ENCODE measurements at places on chromosomes 7 and 10.

DNA sequence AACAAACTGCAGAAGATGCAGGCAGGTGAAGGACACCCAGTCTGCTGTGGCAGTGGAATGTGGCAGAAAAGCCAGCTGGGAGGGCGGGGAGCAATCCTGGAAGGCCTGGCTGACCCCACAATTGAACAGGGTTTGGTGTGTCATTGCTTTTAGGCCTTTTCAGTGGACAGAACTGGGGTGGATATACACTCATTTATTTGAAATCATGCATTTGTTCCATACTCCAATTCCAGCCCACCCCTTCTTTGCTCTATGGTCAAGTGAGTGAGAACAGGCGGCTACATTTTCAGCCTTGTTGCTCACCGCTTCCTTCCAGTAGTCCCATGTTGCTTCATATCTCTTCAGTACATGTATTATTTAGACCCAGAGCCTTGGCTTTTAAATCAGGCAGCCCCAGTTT, 39.8 kb downstream of the PTPN12 start:
- DNase-seq, result no peak

- DNase-seq, result no peak
Observed at GRCh38 chr7:94621120-94621519, 34.8 kb downstream of the SGCE start.

GRCh38 chr7:18290223-18290622, 205.3 kb upstream of the HDAC9 start:
- DNase-seq, result no peak

DNA sequence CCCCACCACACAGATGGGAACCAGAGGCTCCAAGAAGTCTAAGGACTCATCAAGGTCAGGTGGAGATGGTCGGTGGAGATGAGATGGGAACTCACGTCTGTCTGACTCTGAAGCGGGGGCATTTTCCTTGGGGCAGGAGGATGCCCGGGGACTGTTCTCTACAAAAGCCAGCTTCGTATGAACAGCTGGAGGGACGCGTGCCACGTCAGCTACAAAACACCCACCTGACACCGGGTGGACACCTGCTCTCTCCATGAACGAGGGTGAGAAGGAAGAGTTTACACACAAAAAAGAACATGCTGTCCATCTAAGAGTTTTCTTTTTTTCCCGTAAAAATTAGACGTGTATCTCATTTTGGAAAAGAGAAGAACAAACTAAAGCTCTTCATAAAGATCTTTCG, 47.7 kb downstream of the C10orf143 start:
- no peak for DNase-seq

DNA sequence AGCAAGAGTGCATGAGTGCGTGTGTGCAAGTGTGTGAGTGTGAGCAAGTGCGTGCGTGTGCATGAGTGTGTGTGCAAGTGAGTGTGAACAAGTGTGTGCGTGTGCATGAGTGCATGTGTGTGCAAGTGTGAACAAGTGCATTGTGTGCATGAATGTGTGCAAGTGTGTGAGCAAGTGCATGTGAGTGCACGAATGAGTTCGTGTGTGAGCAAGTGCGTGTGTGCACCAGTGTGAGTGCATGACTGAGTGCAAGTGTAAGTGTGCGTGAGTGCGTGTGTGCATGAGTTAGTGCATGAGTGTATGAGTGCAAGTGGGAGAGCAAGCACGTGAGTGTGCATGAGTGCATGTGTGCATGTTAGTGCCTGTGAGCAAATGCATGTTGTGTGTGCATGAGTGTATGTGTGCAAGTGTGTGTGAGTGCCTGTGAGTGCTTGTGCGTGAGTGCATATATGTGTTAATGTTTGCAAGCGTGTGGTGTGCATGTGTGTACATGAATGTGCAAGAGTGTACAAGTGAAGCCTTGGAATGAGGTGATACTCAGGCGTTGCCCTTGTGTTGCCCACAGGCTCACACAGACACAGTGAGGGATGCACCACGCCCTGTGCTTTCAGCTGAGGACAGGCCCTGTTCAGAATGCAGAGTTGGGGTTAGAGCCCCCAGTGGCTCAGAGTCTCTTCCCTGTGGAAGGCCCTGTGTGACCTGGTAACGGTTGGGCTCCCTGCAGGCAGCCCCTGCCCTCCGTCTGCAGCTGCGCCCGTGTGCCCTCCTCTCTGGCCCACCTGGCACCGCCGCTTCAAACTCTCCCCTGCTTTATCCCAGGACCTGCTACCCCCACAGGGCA, 97.1 kb downstream of the NKX6-2 start:
- no peak for DNase-seq

DNA sequence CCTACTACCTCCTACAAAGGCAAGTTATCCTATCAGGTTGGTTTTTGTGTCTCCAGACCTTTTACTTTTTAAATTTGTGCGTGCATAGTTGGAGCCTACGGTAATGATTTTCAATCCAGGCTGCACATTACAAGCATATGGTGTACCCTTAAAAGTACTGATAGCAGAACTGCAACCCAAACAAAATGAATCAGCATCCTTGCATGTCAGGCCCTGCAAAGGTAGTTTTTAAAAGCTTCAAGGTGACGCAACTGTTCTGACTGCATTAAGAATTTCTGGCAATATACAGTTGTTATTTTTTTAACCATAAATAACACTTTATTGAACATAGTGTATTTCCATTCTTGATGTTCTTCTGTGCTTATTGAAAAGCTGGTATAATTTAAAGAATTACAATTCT, 28.9 kb downstream of the GNAT3 start:
- no peak for DNase-seq

GRCh38 chr7:64869121-64869725, 33.9 kb upstream of the ZNF273 start:
- no peak for DNase-seq

GRCh38 chr10:282294-283139, 147.3 kb downstream of the ZMYND11 start:
- peak; percentile 41 for DNase-seq

DNA sequence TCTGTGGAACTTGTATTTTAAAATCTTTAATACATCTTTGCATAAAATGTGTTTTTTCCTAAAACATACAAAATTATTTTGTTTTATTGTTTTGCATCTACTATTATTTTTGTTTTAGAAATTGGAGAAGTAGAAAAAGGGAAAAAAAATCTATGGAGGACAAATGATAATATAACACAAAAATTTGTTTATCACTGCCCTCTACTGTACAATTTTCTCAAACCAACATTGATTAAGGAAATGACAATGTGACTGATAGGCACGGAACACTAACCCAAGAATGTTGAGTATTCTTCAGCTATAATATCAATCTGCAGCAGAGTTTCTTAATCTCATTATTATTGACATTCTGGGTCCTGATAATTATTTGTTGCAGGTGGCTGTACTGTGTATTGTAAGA, 9.5 kb upstream of the ING3 start:
- DNase-seq, result peak; percentile 43

DNA sequence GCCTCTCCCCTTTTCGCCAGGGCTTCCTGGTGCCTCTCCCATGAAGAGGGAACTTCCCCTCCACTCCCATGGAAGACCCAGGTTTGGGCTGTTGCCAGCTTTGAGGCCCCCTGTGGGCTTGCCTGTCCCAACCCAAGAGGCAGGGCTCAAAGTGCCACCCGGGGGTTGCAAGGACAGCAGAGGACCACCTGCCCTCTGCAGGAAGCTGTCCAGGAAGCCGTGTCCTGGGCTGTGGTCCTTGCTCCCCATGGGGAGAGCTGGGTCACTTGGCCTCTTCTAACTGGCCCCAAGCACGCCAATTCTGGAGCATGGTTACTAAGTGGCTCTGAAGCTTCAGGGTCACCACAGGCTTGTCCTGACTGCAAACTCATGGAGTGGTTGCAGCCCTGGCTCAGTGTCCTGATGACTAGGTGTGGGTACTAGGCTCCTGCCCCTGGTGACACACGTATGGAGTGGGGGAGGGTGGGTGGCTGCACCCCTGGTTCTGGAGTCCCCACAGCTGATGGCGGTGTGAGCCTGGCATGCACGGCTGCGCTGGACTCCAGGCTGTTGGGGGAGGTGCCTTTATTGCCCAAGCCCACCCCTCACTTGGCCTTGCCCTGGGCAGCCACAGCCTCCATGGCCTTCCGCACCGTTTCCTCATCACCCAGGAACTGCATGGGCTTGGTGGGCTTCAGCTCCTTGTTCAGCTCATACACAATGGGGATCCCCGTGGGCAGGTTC, 3.0 kb downstream of the PGAM2 start:
- no peak for DNase-seq

DNA sequence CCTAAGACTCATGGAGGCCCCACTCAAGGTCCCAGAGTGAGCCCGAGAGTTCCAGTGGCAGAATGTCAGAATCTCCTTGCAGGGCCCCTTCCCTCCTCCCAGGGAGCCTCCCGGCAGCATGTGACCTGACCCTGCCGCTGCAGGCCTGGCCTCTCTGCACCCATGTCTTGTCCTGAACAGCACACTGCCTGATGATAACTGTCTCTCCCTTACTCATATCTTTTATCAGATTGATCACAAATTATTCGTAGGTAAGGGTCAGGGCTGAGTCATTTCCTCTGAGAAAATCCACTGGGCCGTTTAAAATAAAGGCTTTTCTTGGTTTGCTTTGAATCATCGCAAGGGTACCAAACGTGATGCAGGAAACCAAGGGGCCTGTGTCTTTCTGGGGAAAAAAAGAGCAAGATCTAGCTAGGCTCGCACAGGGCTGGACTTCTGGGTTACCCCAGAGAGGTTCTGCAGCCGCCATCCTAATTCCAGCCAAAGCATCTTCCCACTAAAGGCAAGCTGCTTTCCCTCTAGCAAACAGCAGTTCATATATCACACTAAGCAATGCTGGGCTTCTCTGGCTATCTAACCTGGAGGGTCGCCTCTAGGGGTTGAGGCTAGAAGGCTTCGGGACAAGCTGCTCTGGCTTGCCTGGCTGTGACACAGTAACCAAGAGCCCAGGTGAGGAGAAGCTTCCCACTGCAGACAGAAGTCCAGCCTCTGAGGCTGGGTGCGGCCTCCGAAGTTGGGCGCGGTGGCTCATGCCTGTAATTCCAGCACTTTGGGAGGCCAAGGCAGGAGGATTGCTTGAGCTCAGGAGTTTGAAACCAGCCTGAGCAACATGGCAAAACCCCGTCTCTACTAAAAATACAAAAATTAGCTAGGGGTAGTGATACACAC, 104.9 kb downstream of the SPDYE5 start:
- DNase-seq, result peak; percentile 90

DNA sequence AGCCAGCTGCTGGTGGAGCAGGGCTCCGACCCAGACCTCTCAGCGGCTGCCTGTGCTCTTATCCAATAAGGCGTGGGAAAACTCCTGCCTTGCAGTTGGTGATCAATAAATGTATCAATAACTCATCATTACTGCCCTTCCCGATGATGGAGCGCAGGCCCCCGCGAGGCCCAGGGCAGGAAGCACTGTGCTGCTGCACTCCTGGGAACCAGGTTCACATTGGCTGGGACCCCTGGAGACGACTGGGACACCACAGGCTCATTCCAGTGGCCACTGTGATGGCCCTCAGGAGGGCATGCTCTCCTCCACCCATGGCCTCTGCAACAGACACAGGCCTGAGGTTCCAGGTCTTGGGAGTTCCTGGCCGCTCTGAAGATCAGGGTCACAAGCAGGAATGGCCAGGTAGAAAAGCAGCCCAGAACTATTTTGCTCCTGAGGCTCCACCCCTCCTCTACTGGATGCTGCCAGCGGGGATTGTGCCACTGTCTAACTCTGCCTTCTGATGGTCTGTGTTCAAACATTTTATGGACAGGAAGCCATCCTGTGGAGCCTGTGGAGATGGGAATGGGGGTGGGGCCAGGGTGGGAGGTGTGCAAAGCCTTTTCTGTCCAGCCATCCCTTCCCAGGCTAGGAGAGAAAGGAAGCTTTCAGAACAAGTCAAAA, 287.4 kb upstream of the ZMIZ1 start:
- DNase-seq, result no peak

DNA sequence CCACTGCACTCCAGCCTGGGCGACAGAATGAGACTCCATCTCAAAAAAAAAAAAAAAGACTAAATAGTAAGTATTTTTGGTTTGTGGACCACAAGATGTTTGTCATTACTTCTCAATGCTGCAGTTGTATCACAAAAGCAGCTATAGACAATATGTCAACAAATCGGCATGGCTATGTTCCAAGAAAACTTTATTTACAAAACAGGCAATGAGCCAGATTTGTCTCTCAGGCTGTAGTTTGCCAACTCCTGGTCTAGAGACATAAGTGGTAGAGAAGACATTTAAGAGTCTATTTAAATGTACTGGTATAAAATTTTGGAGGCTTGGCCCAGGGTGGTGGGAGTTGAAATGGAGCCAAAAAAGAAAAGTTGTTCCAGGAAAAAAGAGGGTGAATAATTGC, 185.8 kb downstream of the SORCS1 start:
- no peak for DNase-seq

GRCh38 chr7:74231232-74231590, 21.4 kb downstream of the LAT2 start:
- DNase-seq, result no peak

- DNase-seq, result no peak
Observed at GRCh38 chr10:71782221-71782916, 9.0 kb upstream of the VSIR start.

DNA sequence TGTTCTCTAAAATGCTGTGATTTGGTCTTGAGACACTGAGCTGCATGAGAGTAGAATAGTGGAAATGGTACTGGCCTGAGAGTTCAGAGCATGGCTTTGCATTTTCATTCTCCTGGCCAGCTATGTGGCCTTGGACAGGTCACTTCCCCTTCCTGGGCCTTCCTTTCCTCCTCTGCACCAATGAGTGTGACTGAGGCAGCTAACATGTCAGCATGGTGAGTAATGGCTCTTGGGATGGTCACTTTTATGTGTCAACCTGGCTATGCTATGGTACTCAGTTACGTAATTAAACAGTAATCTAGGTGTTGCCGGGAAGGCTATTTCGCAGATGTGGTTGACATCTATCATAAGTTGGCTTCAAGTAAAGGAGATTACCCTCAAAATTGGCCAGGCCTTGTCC, 109.3 kb downstream of the RTKN2 start:
- peak; percentile 39 for DNase-seq

DNA sequence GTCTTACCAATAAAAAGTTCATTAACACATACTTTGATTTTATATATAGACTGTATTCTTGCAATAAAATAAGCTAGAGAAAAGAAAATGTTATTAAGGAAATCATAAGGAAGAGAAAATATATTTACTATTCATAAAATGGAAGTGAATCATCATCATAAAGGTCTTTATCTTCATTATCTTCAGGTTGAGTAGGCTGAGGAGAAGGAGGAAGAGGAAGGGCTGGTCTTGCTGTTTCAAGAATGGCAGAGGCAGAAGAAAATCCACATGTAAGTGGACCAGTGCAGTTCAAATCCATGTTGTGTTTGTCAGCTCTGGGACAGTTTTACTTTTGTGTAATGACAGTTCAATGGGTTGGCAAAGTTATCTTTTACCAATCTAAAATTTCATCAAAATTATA, 609.1 kb upstream of the ANKRD30A start:
- no peak for DNase-seq

- no peak for DNase-seq
Observed at GRCh38 chr10:129048513-129048912, 418.5 kb upstream of the MGMT start.

Data from ELR (cell line).